Nucleus accumbens (tissue), 56 donors: ENCODE measurements at places on chromosomes 4 and X.

- no peak for DNase-seq
These were observed 3.0 kb upstream of the ARMCX4 start for GRCh38 chrX:101482296-101482695.

DNA sequence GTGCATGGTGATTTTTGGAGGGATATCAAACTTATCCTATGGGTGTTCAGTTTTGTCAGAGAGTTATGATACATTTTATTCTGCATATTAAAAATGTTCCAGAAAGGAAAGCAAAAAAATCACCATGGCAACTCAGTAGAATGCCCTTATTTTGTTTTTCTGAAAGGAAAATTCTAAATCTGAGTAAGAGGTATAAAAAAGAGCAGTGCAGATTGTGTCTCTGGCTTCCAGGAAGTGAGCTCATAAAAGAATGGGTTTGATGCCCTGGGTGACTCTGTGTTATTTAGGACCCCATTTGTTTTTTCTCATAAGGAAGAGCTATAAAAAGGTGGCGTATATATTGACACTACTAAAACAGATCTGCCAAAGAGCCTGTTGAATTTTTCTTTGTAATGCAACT lies 128.8 kb downstream of the UCHL1 start:
- no peak for DNase-seq

DNA sequence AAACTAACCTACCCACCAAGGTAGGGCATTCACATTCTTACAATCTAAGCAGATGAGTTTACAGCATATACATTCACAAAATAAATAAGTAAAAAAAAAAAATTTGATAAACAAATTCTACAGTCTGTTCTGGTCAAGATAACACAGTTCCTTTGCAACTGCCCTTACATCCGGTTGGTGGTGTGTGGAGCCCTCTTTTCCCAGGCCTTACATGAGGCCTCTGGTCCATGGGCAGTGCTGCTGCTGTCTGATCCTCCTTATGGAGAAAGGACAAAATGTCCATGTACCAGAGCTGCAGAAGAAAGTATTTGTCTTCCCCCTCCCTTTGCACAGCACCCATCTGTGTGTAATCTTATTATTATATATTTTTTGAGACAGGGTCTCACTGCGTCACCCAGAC lies 2.2 kb upstream of the SEPTIN11 start:
- DNase-seq: no peak

- no peak for DNase-seq
These were observed 8.3 kb upstream of the GRPEL1 start for GRCh38 chr4:7075962-7076695.

GRCh38 chrX:132751063-132751690 lies 207.3 kb downstream of the HS6ST2 start:
- no peak for DNase-seq

DNA sequence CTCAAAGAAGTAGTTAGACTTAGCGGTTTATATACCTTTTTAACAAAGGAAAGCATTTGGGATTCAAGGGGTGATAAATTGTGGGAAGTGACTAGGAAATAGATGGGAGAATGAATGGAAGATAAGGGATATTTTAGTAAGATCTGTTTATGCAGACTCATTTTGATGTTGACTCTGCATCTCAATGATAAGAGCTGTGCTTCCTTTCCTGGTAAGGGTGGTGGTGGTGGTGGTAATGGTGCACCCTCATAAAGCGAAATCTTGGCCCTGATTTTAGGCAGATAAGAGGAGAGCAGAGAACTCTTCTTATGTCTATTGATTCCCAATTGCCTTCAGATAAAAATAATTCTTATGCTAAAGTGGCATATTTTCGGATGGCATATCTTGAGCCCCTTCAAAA lies 197.1 kb downstream of the SPRY1 start:
- DNase-seq: no peak

- no peak for DNase-seq
These were observed 13.8 kb upstream of the SMS start for GRCh38 chrX:21926527-21927278.

DNA sequence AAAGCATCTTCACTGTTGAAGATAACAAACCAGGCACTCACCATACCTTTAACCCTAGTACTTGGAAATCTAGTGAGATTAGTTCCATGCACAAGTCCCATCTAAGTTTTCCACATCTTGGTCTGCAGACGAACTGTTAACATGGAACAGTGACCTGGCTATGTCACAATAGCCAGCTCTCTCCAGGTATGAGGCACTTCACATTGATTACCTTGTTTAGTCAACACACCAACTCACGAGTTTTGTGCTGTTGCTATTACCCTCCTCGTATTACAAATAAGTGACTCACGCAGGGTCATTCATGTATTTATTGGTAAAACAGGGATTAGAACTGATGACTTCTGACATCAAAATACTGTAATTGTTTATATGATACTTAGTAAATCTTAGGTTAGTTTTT lies 36.4 kb upstream of the FRAS1 start:
- DNase-seq: no peak

GRCh38 chrX:68433155-68433980 lies at the start of gene OPHN1:
Gene OPHN1, minus strand, starts transcription at chrX:68433495. Its CDS starts 475 bp downstream, at chrX:68433020.
- peak; percentile 54 for DNase-seq
